ENCODE measurements at places on chromosomes 12 and 14.

GRCh38 chr12:55706568-55707218 is 1.0 kb downstream of the ITGA7 start:
- no peak for DNase-seq

DNA sequence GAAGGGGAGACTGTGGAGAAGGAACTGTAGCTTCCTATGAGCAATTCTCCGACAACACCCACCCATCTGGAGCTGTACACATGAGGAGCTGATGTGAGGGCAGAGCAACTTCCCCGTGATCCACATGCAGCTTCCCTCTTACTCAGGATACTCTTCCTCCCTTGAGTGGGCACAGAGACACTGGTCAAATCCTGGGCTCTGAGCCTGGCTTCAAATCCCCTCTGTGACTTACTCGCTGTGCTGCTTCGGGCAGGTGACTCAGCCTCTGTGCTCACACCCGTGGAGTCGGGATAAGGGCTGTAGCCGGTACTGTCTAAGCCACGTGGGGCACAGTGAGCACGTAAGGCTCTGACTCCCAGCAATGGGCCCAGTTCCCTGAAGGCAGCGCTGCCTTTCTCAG is 31.1 kb downstream of the ZFYVE21 start:
- no peak for DNase-seq

GRCh38 chr12:52607314-52607713 is 6.1 kb upstream of the KRT72 start:
- no peak for DNase-seq

- peak; percentile 12 for DNase-seq
Measured at GRCh38 chr12:27779416-27779919, 565 bp upstream of the KLHL42 start.

DNA sequence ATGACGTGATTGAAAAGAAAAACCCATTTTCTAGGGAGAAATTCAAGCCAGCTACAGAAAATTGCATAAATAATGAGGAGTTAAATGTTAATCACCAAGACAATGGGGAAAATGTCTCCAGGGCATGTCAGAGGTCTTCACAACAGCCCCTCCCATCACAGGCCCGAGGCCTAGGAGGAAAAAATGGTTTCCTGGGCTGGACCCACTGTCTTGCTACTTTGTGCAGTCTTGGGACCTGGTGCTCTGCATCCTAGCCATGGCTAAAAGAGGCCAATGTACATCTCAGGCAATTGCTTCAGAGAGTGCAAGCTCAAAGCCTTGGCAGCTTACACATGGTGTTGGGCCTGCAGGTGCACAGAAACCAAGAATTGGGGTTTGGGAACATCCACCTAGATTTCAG is 65.3 kb downstream of the TUNAR start:
- DNase-seq = no peak

DNA sequence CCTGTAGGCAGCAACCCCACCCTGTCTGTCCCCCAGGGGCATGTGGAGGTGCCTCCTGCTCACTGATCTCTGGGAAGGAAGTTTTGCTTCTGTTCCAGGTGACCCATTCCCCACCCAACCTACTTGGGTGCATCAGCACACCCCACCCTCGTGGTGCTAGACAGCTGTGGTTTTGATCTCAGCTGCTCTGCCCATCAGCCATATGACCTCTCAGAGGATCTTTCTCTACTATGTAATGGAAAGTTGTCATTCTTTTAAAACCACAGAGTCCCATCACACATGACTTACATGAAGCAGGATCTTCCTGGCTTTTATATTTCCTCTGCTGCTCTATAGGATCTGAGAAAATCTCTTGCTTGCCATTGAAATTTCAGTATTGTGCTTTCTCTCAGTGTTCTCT is 13.5 kb upstream of the KRT82 start:
- DNase-seq = no peak

DNA sequence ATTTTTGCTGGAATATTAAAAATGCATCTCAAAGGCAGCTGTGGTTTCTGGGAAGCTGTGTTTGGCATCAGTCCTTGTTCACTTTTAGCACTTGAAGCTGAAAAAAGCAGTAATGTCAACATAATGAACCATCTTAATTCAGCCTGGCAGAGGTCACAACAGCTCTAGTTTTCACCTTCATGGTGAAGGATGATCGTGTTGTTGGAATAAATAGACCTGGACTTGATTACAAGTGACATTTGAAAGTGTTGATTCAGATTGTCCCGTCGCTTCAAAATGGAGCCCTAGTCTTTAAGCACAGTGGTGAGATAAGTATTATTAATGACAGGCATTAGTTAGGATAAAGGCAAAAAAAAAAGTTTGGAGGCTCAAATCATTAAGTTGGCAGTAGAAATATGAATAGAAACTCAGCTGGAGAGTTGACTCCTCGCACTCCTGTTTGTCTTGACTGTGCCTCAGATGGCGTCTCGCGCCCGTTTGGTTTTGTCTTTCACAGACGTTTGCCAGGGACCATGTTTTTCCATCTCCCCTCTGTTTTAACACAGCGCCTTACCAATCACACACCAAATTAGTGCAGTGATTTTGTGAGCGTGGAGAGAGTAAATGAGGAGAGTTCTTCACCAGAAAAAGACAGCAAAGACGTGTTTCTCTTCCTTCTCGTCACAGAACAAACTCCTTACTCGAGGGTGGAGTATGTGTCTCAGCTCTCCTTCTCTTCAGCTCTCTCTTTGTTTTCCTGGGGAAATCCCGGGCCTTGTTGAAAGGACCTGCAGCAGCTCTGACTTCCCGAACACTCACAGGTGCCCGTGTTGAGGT is 53.4 kb upstream of the MMP17 start:
- no peak for DNase-seq

- no peak for DNase-seq
Measured at GRCh38 chr12:77572371-77572770, 258.3 kb upstream of the NAV3 start.

DNA sequence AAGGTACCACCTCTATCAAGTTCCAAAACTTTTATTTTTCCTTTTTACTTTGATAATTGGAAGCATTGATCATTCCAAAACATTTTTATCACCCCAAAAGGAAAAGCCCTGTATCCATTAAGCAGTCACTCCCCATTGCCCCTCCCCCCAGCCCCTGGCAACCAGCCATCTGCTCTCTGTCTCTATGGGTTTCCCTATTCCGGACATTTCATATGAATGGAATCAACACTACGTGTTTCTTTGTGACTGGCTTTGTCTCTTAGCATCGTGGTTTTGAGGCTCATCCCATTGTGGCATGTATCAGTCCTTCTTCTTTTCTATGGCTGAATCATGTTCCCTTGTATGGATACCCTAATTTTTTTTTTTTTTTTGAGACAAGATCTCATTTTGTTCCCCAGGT is 18.0 kb upstream of the PHETA1 start:
- DNase-seq = no peak

GRCh38 chr12:109156586-109156985 is 40.2 kb downstream of the ACACB start:
- no peak for DNase-seq

DNA sequence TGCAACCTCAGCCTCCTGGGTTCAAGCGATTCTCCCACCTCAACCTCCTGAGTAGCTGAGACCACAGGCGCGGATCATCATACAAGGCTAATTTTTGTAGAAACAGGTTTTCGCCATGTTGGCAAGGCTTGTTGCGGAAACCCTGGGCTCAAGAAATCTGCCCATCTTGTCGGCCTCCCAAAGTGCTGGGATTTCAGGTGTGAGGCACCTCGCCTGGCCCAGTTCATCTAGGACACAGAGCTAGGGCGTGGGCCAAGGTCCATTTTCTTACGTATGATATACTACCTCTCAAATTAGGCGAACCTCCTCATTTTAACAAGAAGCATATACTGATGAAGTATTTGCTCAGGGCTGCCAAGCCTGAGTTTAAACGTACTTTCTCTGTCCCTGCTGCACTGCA is 2.1 kb downstream of the RPS29 start:
- DNase-seq = no peak

DNA sequence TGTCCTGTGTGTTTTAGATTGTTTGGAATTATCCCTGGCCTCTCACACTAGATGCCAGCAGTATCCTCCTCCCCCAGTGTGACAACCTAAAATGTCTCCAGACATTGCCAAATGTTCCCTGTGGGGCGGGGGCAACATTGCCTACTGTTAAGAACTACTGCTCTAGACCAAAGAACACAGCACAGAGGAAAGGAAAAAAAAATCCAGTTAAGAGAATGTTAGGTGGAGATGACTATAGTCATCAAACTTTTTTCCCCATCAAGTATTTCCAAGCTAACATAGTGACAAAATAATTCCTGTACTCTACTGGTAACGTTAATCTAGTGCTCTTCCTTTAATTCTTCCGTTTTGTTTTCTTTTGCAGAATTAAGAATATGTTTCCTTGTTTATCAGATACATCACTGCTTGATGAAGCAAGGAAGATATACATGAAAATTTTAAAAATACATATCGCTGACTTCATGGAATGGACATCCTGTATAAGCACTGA is 3.5 kb downstream of the CDKN1B start:
- DNase-seq = peak; percentile 33

GRCh38 chr12:67241482-67241881 is 27.7 kb upstream of the CAND1 start:
- no peak for DNase-seq

GRCh38 chr12:58309806-58310205 is 368.4 kb downstream of the ATP23 start:
- DNase-seq = no peak

- DNase-seq = no peak
Measured at GRCh38 chr14:69844171-69844570, 35.0 kb upstream of the SMOC1 start.

- no peak for DNase-seq
Measured at GRCh38 chr12:51020448-51021182, 5.6 kb downstream of the SLC11A2 start.

DNA sequence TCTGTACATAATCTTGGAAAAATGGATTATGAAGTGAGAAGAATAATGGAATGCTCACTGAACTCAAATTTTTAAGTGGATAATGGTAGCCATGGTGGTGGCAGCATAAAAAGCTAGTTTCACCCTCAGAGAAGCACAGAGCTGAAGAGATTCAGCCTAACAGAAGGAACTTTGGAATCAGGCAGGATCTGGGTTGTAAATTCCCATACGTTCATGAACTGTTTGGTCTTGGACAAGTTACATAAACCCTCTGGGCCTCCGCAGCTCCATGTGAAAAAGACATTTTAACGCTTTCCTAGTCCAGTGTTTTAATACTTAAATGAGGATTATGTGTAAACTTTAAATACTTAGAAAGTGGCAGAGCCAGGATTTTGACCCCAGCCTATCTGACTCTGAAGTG is 26.6 kb downstream of the JKAMP start:
- DNase-seq = no peak

DNA sequence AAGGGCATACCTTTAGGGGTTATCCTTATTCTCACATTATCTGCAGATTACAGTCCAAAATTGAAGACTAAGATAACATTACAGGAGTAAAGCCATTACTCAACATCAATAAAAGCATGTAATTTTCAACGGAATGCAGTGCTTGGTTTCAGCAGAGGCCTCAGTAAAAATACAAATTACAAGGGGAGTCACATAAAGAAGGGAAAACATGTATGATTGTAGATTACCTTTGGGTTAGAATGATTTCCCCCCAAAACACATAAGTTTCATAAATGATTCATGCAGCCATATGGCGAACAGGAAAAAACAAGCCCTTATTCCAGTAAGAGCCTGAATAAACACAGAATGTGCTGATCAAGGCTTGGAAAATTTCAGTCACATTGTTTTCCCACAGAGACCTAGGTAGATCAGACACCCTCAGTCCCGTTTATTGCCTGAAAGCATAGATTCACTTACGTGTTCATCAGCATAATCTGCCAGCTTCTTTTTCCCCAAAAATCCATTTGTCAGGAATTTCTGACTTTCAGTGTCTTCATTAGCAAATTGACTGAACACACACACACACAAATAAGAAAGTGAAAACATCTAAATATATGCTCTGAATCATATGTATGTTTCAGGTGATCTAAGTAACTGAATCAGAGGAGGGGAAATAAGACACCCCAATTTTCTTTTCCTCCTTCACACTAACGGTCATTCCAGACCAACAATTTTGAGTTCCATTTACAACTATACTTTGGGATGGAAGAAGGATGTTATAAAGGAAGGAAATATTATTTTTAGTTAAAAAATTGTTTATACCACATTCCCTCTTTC is 37.5 kb downstream of the SLC38A4 start:
- no peak for DNase-seq

DNA sequence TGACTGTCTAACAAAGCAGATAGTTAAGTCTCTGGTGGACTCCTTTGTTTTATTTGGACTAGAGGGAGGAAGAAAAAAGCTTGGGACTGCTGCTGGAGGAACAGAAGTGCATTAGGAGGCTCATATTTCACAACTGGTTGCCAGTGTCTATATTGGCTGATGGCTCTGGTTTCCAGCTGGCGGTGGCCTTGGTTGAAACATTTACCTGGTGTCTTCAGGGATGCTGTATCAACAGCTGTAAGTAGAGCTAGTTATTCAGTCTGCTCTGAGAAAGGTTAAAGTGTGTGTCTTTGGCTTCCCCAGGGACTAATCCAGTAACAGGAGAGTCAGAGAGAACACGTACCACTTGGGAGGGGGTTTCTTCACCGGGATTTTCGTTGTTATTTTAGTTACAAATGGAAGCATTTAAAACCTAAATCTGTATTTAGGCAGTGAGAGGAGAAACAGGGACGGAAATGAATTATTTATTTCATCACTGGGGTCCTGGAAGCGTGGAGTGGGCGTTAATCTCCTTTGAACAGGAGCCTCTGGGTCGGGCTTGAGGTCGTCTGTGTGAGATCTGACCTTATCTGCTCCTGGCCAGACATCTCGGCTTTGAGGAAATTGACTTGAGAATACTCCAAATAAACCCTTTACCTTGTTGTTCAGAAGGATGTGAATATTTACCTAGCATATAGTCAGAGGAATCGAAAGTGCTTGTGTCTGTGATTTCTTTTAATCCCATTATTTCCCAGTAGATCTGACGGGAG is 149.9 kb downstream of the NRXN3 start:
- no peak for DNase-seq

DNA sequence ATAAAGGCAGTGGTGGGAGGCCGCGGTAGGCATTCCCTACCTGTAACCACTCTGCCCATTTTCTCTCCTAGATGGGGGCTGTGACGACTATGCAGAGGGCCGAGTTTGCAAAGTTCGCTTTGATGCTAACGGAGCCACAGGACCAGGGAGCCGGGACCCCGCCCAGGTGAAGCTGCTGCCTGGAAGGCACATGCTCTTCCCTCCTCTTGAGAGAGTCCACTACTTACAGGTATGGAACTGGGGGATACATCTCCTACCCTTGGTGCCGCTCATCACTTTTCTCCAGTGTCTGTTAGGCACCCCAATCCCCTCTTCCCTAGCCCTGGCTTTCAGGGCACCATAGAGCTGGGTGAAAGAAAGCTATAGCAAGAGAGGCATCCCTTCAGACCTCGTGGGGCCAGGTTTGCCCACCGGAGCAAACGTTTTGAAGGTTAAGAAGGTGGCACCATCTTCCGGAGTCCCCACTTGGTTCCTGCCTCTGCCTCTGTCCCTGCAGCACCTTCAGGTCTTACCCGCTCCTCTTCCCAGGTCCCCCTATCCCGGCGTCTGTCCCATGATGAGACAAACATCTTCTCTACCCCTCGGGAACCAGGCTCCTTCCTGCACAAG is 2.0 kb upstream of the P3H3 start:
- no peak for DNase-seq

DNA sequence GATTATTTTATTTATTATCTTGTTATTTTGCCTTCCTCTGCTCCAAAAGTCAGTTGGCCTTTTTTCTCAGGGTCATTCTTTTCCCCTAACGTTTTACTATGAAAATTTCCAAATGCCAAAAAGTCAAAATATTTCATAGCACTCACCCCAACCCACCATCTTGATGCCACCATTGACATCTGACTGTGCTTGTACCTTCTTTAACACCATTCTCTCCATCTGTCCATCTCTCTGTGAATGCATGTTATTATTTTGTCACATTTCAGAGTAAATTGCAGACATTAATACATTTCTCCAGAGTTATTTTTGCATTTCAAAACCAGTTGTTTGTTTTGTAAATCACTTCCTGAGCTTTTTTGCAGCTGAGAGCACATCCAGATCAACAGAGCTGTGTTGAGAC is 38.6 kb downstream of the FOXN4 start:
- no peak for DNase-seq
